ENCODE measurements at places on chromosomes 7 and 10.
A peak's percentile ranks its signal among the peaks of the same experiment; 100 is the strongest.

- no peak for DNase-seq
Observed at GRCh38 chr10:103055105-103055504, 137.0 kb downstream of the CNNM2 start.

DNA sequence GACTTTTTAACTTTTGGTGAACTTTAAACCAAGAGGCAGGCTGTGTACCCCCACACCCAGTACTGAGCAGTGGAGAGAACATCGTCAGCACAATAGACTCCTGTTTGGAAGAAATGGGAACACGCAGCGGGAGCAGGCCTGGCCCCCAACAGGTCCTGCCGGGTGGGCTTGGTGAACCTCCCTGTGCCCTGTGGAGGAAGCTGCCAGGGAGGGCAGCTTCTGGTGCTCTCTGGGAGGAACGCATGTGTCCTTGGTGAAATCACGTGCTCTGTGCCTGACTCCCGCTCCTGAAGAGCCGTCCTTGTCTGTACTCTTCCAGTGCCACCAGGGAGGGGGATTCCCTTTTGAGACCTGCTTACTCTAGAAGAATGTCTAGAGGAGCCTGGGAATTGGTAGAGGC lies 31.6 kb downstream of the CHAT start:
- no peak for DNase-seq

DNA sequence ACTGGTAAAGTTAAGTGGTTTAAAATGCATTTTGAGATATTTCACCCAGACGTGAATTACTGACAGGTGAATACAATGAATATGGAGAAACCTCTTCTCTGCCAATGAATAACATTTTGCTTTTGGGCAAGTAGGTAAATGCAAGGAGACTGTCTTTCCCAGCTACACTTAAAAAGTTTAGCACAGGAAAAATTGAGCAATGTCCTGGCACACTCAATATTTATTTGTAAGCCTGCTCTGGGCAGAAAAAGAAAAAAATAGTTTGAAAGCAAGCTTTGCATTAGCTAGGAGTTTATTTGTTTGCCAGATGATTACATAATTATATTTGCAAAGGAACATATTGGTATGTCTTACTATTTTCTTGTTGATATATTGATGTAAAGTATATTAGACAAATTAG lies 624.2 kb downstream of the ACTR3B start:
- DNase-seq, result no peak

DNA sequence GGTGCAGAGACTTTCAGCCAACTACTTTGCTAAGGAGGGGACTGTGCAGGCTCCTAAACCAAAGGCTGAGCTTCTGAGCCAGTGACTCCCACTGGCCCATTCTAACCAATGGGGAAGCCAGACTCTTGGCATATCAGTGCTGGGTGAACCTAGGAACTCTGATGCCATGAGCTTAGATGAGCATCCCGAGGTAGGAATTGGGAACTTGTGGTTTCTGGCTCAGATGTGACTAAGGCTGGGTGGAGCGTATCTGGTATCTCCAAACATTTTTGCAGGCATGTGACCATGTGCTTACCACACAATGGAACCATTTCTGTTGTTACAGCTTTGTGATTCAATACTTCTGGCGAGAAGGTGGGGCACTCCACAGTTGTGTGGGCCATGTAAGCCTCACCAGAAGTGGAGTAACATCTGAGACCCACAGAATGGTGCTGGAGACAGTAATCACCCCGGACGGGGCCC lies 2.5 kb upstream of the AVPI1 start:
- DNase-seq, result no peak

- DNase-seq, result no peak
Observed at GRCh38 chr7:92809397-92809759, 27.0 kb downstream of the CDK6 start.

- DNase-seq, result no peak
Observed at GRCh38 chr10:102919246-102919959, 1.3 kb downstream of the CNNM2 start.

GRCh38 chr7:140915935-140916555 lies 8.7 kb downstream of the BRAF start:
- no peak for DNase-seq

DNA sequence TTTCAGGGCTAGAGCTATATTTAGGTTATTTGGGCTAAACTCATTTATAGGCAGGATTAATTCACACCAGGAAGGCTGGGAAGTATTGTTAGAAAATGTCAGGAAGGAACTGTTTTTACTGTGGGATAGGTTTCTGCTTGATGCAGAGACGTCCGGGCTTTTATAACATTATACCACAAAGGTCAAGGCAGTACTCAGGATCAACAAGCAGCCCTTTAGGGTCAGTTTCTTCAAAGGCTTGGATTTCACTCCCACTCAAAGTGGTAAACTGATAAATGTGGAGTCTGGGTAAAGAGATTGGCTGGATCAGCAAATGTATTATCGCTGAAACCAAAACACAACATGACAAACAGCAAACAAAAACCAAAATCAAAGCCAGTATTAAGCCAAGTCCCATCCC lies 127.2 kb downstream of the ARL5B start:
- DNase-seq, result no peak

GRCh38 chr10:27998178-27998953 lies 513 bp downstream of the ODAD2 start:
- DNase-seq, result no peak

- no peak for DNase-seq
Observed at GRCh38 chr7:84913731-84914130, 273.1 kb downstream of the SEMA3D start.

DNA sequence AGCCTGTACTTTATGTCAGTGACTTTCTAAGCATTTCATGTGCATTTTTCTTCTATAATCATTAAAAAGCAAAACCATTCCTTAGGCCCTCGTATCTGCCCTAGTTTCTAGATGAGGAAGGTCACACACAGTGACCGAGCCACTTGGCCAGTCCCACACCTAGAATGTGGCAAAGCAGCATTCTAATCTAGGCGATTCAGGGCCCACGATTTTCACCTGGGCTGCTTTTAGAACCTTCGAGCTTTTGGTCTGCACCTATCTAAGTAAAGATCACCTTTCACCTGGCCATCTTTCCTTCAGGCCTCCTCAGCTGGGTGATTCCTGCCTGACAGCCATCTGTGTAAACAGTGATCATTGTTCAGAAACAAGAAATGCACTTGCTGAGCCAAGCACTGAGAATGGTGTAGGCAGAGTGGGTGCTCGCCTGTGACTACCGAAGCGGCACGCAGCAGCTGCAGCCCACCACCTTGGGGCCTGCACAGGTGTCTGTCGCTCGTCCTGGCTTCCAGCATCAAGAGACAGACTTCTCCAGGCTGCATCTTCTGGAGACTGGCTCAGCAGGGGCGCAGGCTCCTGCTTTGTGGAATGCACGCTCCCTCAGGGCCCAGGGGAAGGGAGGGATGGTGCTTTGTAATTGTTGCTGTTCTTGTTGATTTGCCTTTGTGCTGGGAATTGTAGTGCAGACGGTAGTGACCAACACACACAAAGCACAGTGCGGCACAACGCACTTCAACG lies 149.0 kb upstream of the INSYN2A start:
- no peak for DNase-seq

GRCh38 chr10:31520986-31521831 lies 202.2 kb downstream of the ZEB1 start:
- no peak for DNase-seq

DNA sequence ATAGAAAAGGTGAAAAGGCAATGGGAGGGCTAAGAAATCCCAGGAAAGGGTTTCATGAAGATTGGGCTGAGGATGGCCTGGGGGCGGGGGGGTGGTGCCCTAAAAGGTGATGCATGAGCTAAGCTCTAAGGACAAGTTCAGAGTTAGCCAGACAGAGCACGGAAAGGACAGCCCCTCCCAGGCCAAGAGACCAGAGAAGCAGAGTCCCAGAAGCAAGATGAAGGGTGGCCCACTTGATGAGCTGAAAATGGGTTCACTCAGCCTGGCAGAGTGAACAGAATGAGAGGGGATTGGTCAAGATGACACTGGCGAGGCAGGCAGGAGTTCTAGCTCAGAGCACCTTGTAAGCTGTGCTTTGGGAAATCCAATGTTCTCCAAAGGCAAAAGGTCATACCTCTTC lies 89.4 kb upstream of the GPR26 start:
- no peak for DNase-seq

DNA sequence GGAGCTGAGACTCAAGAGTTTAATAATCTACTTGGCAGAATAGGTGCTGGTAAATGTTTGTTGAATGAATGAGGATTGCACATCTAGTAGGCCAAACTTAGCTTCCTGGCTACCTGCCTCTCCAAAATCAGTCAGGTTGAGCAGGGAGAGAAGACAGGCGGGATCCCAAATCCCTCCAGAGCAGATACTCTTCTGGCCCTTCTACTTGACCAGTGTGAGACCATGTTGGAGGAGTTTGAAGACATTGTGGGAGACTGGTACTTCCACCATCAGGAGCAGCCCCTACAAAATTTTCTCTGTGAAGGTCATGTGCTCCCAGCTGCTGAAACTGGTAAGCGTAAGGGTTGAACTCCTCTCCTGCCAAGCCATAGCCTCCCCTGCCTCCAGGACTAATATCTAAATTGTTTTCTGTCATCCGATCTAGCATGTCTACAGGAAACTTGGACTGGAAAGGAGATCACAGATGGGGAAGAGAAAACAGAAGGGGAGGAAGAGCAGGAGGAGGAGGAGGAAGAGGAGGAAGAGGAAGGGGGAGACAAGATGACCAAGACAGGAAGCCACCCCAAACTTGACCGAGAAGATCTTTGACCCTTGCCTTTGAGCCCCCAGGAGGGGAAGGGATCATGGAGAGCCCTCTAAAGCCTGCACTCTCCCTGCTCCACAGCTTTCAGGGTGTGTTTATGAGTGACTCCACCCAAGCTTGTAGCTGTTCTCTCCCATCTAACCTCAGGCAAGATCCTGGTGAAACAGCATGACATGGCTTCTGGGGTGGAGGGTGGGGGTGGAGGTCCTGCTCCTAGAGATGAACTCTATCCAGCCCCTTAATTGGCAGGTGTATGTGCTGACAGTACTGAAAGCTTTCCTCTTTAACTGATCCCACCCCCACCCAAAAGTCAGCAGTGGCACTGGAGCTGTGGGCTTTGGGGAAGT lies 2.2 kb upstream of the MBLAC1 start:
- no peak for DNase-seq

DNA sequence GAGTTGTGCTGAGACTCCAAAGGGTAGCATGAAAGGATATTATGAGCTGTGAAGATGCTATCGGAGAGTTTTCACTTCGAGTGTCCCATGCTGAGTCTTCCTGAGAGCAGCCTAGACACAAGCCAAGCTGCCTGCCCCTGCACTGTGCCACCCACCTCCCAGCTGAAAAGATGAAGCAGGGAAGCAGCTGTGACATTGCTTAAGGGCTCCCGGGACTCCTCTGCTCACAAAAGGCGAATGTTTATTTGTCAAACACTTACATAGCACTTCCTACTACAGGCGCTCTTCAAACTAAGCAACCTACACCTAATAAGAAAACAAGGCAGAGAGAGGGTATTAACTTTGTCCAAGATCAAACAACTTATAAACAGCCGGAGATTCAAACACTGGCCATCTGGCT lies 95.6 kb downstream of the OSBPL3 start:
- no peak for DNase-seq

GRCh38 chr10:90494183-90494582 lies 363.7 kb downstream of the HTR7 start:
- no peak for DNase-seq

- no peak for DNase-seq
Observed at GRCh38 chr10:46033602-46034011, 3.2 kb upstream of the NCOA4 start.

DNA sequence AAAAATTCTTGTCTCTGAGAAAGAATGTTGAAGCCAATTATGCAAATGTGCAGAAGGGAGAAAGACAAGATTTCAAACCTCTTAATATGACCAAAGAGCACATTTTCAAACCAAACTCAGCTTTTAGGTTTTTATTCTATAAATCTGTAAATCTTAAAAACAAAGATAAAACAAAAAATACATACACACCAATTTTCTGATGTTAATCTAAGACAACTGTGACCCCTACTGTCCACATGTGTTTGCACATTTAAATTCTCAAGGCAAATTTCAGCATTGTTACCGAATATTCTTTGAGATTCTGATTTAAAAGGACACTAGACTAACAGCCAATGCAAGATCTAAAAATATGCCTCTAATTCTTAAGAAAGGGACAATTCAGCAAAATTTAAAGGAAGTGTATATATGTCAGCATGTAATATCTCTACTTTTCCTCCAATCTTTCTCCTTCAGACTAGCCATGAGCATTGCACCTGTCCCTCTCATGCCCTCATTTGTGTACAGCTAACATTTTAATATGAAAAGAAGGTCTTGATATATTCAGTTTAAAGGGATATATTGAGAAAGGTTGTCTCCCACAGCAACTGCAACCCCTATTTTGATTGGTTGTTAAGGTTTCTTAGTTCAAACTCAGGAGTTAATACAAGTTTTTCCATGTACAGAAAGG lies 417.9 kb downstream of the IPMK start:
- peak; percentile 21 for DNase-seq

GRCh38 chr7:92880212-92881090 lies 44.1 kb upstream of the CDK6 start:
- DNase-seq, result no peak

GRCh38 chr7:77954773-77955555 lies 156.4 kb downstream of the PHTF2 start:
- DNase-seq, result no peak

GRCh38 chr10:42754155-42755027 lies 28.2 kb upstream of the BMS1 start:
- no peak for DNase-seq

- no peak for DNase-seq
Observed at GRCh38 chr7:116271161-116271913, 61.0 kb downstream of the TES start.

DNA sequence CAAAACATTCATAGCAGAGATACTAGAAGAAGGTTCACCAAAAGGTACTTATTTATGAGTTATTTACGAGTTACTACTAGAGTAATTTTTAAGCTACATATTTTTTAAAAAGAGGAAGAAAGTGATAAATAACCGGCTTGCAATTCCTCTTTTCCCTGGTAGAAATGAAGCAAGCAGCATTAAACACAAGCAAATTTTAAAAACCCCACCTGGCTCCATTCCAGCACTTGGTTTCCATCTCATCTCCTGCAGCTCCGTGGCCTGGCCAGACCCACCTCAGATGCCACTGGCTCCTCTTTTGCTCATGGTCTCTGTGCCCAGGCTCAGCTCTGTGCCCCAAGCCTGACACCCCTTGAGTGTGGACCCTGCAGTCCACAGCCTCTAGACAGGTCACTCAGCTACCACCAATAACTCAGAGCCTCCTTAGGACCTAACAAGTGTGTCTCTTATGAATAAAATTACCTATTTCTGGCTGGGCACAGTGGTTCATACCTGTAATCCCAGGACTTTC lies 479.5 kb downstream of the TNS3 start:
- DNase-seq, result no peak

DNA sequence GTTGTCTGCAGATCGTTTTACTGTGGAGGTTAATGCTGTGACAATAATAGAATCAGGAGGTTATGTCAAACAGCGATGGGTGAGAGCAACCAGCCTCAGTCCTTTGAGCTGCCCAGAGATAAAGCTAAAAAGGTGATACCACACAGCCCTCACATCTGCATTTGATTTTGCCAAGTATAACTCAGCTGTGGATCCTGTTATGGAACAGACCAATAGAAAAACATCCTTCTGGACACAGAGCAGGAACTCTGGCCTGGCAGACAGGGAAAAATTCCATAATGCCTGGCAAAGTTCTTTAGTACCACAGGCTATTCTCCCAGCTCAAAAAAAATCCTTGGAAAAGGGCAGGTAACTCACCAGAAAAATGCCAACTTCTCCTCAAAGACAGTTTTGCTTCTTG lies 87.1 kb upstream of the PDLIM1 start:
- no peak for DNase-seq
